Stimulated activated CD4-positive, alpha-beta T cell treated with anti-CD3 and anti-CD28 coated beads, TNF-alpha, amount 100 ng/mL, for 48 hours (primary cell): ENCODE measurements at places on chromosomes 4 and X.

DNA sequence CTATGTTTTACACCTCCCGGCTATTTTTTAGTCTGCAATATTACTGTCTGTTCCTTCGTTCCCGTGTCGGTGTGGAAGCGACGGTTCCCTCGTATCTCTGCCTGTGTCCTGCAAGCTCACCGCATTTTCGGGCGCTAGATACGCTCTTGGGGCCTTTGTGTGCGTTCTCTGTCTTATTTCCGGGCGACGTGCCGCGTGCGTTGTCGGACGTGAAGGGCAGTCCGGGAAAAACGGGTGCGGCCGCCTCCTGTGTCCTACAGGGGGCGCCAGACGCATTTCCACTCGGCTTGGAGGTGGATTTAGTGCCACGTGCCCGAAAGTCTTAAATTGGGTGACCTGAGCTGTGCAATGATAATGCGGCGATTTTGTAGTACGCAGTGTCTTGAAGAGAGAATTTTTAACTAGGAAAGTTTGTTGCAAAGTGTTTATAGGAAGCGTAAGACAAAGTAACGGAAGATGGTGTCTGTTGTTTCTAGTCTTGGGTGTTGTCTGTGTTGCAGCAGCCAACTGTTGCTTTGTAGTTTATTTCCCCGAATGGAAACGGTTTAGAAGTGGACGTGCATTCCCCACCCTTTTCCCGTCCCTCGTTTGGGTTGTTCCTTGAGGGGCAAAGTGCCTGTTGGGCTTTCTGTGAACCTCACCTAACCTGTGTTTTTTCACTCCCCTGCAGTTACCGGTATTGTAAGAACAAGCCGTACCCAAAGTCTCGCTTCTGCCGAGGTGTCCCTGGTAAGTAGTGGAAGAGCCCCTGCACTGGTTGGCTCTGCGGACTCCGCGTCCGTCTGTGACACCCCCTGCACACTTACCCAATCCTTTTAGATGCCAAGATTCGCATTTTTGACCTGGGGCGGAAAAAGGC is 720 bp downstream of the RPL10 start:
- no peak for DNase-seq

DNA sequence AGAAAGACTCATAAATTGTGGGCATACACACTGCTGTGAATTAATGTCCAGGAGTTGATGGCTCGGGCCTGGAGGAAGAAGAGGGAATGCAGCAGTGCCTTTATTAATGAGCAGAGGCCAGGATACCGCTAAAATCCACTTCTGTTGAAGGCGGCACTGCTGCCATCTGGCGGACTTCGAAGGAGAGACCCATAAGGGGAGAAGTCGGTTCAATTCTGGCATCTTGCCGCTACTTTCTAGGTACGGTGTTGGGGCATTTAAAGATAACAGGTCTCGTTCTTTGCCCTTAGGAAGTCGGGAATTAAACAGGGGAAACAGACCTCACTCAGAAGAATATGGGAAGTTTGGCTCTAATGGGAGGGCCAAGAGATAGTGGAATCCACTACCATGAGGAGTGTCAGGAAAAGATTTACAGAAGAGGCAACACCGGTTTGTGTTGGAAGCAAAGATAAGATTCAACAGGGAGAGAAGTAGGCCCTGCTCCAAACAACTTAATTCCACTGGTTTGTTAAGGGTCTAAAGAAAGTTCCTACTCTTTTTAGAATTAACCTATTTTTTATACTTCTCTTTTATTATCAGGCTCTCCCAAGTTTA is 133.6 kb upstream of the GIMD1 start:
- peak; percentile 22 for DNase-seq

- DNase-seq, result no peak
Observed at GRCh38 chr4:156931267-156931666, 40.3 kb downstream of the PDGFC start.

GRCh38 chrX:140572724-140573123 is 67.9 kb upstream of the SOX3 start:
- no peak for DNase-seq

DNA sequence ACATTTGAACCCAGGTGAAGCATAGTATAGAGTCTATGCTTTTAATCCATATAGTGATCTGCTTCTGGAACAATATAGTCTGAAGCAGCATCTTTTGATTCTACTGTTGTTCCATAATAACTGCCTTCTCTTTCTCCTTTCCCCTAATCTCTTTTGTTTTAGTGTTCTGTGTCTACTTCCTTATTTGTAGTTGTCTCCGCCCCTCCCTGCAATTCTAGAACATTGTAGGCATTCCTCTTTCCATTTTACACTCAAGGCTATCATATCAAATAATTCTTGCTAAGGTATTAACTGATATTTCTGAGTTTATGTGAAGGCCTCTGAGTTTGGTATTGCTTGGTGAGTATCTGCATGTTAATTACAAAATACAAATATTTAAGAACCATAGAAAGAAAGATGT is 11.6 kb downstream of the BLTP1 start:
- no peak for DNase-seq

GRCh38 chr4:38138363-38138762 is 178.2 kb downstream of the PTTG2 start:
- no peak for DNase-seq

DNA sequence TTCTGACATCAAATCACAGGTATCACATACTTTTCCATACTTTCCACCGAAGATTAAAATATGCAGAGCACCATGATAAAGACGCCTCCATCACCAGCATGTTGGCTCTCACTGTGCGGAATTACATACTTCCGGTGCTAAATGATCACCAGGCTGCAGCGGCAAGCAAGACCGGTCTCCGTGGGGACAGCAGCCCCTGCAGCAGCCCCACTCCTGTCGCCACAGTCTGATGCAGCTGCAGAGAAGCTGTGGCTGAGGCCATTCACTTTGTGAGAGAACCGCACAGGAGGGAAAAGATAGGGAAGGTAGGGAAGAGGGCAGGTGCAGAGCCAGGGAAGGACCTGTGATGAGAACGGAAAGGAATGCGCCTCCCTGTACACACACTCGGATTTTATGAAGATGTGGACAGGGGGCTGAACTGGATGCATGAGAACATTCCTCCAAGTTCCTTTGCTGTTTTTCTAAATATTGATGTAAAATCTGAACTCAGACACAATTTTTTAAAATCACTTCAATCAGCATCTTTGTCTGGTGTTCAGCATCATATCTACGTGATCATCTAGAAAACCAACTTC is 38.3 kb downstream of the AFAP1 start:
- no peak for DNase-seq

- DNase-seq, result no peak
Observed at GRCh38 chr4:189096717-189097116, 844.0 kb upstream of the FRG1 start.

GRCh38 chrX:10633722-10634121 is 13.3 kb upstream of the MID1 start:
- DNase-seq, result no peak

DNA sequence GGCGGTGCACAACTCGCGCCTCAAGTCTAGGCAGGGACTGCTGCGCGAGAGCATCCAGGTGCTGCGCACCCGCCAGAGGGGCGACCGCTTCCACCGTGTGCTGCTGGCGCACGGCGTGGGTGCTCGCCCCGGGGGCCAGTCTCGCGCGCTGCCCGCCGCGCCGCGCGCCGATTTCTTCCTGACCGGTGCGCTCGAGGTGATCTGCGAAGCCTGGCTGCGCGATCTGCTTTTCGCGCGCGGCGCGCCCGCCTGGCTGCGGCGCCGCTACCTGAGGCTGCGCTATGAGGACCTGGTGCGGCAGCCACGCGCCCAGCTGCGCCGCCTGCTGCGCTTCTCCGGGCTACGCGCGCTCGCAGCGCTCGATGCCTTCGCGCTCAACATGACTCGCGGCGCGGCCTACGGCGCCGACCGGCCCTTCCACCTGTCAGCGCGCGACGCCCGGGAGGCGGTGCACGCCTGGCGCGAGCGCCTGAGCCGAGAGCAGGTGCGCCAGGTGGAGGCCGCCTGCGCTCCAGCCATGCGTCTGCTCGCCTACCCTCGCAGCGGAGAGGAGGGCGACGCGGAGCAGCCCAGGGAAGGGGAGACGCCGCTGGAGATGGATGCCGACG is 1.3 kb downstream of the CHST7 start:
- no peak for DNase-seq

DNA sequence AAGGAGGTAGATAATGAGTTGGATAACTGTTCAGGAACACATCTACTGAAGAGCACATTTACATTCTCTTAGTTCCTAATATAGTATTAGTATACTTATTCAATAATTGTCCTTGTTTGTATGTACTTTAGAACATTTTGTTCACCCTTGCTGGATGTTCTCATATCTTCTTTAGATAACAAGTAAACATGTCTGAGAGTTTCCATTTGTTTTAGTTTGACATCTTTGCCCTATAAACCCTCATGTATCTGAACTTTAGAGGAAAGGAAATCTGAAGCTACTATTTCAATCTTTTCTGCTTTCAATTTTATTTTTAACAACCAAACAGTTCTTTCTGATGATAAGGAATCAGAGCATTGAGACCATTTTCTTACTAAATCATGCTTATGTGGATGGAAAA is 518.6 kb downstream of the RPA4 start:
- DNase-seq, result no peak

GRCh38 chr4:181848357-181848756 is 394.8 kb upstream of the TENM3 start:
- DNase-seq, result no peak

GRCh38 chr4:75655562-75655961 is 17.6 kb downstream of the G3BP2 start:
- DNase-seq, result no peak

GRCh38 chr4:4613641-4614286 is 71.9 kb upstream of the STX18 start:
- no peak for DNase-seq

- DNase-seq, result no peak
Observed at GRCh38 chr4:153142700-153143438, 61.4 kb upstream of the TRIM2 start.

GRCh38 chr4:184787766-184788503 is 37.8 kb downstream of the ACSL1 start:
- no peak for DNase-seq

DNA sequence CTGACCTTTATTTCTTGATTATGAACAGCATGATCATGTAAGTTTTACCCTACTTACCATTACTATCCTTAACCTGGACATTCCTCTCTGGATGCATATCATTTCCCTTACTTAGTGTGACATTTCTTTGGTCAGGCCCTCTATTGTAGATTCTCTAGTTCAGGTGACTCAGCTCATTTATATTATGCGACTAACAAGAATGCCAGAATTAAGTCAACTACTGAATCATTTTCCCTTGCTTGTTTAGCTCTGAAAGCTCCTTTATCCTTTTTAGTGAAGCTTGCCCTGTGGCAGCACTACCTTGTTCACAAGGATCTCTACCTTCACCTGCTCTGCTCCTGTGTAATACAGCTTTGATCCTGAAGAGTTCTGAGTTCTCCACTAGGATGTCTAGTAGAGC is 15.1 kb upstream of the UGT2B17 start:
- no peak for DNase-seq

- DNase-seq, result no peak
Observed at GRCh38 chrX:46367491-46367890, 177.7 kb downstream of the ZNF674 start.
